Neural progenitor cell (in vitro differentiated cells): ENCODE measurements at places on chromosomes 12 and 14.

DNA sequence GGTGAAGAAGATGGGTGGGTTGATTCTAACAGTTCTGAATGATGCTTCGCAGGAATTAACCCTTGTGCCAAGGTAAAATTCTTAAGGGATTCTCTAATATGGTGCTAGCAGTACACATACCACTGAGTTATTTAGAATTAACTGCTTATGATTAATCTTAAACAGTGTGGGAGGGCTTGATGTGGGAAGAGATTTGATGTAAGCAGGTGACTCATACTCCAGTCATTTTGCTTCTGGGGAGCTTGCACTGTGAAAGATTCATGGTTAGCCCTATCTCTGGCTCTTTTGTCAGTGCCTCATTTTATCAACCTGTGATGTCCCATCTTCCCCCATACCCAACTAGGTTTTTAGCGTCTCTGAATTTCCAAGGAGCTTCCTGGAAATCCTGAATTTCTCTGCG lies 83.8 kb downstream of the NRXN3 start:
- no peak overlapping the region for H3K27ac ChIP-seq
- peaks cover 5% of the 10 kb centered on the region for H3K4me1 ChIP-seq
- H3K27me3 ChIP-seq = peaks cover 18% of the 10 kb centered on the region
- H3K4me3 ChIP-seq = no peak overlapping the region
- H3K36me3 ChIP-seq = no peaks in the 10 kb centered on the region

GRCh38 chr12:9897535-9897934 lies 16.2 kb downstream of the KLRF2 start:
- H3K4me3 ChIP-seq = no peak overlapping the region
- H3K36me3 ChIP-seq = peaks cover 4% of the 10 kb centered on the region
- no peak overlapping the region for H3K27ac ChIP-seq
- H3K4me1 ChIP-seq = peaks cover 42% of the 10 kb centered on the region
- no peak for DNase-seq

- peaks cover 8% of the 10 kb centered on the region for H3K4me1 ChIP-seq
- DNase-seq = peak; percentile 18
- H3K27ac ChIP-seq = no peak overlapping the region
- no peak overlapping the region for H3K4me3 ChIP-seq
- H3K36me3 ChIP-seq = no peaks in the 10 kb centered on the region
- H3K27me3 ChIP-seq = no peaks in the 10 kb centered on the region
Observed at GRCh38 chr12:128586451-128587029, 237.2 kb downstream of the SLC15A4 start.

- no peak overlapping the region for H3K27ac ChIP-seq
- H3K4me1 ChIP-seq = no peaks in the 10 kb centered on the region
- DNase-seq = no peak
- H3K36me3 ChIP-seq = no peaks in the 10 kb centered on the region
- no peak overlapping the region for H3K4me3 ChIP-seq
Observed at GRCh38 chr14:51443195-51444018, 203.4 kb downstream of the TMX1 start.

- no peak overlapping the region for H3K27ac ChIP-seq
- DNase-seq = no peak
- H3K36me3 ChIP-seq = no peaks in the 10 kb centered on the region
- H3K4me1 ChIP-seq = peaks cover 41% of the 10 kb centered on the region
- peaks cover 100% of the 10 kb centered on the region for H3K27me3 ChIP-seq
Observed at GRCh38 chr14:37587131-37587803, 7.8 kb downstream of the FOXA1 start.

- no peak for DNase-seq
- no peak overlapping the region for H3K4me3 ChIP-seq
- no peaks in the 10 kb centered on the region for H3K36me3 ChIP-seq
Observed at GRCh38 chr14:103142026-103142425, 18.8 kb downstream of the TNFAIP2 start.

GRCh38 chr12:50924439-50925341 lies 27.7 kb upstream of the HIGD1C start:
- DNase-seq = peak; percentile 49
- no peaks in the 10 kb centered on the region for H3K36me3 ChIP-seq
- H3K4me3 ChIP-seq = no peak overlapping the region
- H3K27ac ChIP-seq = no peak overlapping the region
- peaks cover 46% of the 10 kb centered on the region for H3K4me1 ChIP-seq

- H3K4me1 ChIP-seq = peaks cover 15% of the 10 kb centered on the region
- H3K36me3 ChIP-seq = no peaks in the 10 kb centered on the region
- peak overlapping the region; percentile 71 for H3K4me3 ChIP-seq
- no peak for DNase-seq
- no peak overlapping the region for H3K27ac ChIP-seq
Observed at GRCh38 chr14:20623798-20624197, 17.7 kb downstream of the OR6S1 start.

DNA sequence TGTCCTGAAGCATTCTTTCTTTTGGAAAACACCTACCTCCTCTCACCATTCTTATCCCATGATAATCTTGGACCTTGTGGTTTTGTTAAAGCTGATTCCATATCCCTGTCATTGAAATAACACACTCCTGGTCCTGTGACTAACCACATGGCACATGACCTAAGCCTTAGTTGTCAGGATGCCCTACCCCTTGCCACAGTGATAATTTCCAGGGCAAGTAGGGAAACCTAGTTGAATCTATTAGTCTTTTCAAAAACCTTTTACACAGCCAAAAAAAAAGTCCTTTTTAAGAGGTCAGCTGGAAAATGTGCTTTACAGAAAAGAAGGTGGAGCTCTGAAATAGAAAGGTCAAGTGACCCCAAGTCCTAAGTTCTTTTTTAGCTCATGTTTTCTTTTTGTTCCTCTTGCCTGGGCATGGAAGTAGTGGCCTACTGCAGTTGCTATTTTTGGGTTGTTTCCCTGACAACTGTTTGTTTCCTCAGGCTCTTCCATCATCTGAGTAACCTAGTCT lies 608.4 kb downstream of the LRFN5 start:
- no peak for DNase-seq
- H3K4me3 ChIP-seq = no peak overlapping the region
- no peaks in the 10 kb centered on the region for H3K36me3 ChIP-seq
- H3K27me3 ChIP-seq = no peaks in the 10 kb centered on the region
- H3K4me1 ChIP-seq = no peaks in the 10 kb centered on the region

DNA sequence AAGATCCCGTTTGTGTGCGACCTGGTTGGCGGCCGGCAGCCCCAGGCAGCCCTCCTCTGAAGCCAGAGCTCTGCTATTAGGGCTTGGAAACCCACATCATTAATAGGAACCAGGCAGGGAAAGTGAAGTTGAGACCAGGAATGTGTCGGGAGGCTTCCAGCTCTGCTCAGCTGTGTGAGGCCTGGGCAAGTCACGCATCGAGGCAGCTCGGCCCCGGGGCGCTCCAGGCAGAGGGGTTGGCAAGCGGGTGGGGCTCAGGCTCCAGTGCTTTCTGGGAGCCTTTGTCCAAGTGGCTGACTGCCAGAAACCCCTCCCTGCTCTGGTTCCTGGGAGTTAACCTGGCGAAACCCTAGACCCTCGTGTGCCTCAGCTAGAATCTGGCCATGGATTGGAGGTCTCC lies 1151.7 kb downstream of the VRK1 start:
- H3K36me3 ChIP-seq = no peaks in the 10 kb centered on the region
- no peaks in the 10 kb centered on the region for H3K4me1 ChIP-seq
- no peak overlapping the region for H3K27ac ChIP-seq
- no peaks in the 10 kb centered on the region for H3K27me3 ChIP-seq
- no peak for DNase-seq

- DNase-seq = no peak
- no peak overlapping the region for H3K4me3 ChIP-seq
Observed at GRCh38 chr12:115932066-115932465, 345.4 kb downstream of the MED13L start.

GRCh38 chr12:91178139-91178561 lies 4.5 kb downstream of the DCN start:
- H3K4me1 ChIP-seq = no peaks in the 10 kb centered on the region
- DNase-seq = no peak

DNA sequence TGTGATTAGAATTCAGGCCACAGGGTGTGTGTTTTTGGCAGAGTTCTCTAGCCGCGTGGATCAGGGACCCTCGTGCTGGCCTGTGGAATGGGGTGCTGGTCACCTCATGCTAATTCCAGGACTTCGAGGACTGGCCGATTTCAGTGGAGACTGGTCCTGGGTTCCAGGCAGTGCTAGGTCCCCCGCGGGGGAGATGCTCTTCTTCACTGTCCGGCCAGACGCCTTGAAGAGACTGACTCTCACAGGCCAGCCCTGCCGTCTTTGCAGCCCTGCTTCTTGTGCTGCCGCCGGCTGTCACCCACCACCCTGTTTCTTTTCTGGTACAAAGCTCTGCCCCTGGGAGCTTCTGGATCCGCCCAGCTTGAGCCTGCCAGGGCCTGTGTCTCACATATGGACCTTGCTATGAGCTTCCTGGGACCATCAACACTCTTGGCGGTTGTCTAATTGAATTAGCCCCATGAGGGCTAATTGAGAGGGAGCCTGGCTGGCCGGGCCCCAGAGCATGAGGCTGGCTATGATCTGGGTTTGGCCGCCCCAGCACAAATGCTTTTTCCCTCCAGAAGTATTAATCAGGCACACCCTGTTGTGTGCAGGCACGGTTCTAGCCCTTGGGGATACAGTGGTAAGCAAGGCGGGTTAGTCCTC lies 8.2 kb downstream of the MLXIP start:
- DNase-seq = no peak
- H3K4me3 ChIP-seq = no peak overlapping the region
